ENCODE measurements at places on chromosomes 5 and 9.

GRCh38 chr5:66329078-66329477 lies 185.0 kb downstream of the SREK1 start:
- no peak for DNase-seq

DNA sequence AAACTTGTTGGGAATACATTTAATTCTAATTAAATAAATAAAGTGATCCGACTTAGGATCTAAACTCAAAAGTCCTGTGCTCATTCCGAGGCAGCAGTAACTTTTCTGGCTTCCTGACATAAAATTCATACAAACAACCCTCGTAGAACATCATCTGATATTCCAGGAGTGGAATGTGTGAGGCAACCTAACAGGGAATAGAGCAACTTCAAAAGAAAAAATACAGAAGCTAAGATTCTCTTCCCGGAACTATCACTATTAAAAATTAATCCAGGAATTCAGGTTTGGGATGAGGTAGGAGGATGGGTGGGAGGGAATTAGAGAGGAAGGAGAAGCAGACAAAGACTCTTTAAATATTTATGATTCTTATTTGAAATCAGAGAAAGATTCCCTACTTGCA lies 32.9 kb upstream of the TRIO start:
- DNase-seq, result no peak

- no peak for DNase-seq
Observed at GRCh38 chr5:157554179-157555036, 21.2 kb downstream of the ADAM19 start.

GRCh38 chr5:148952097-148952867 lies 110.6 kb downstream of the SH3TC2 start:
- no peak for DNase-seq

GRCh38 chr9:126844085-126844484 lies 16.4 kb upstream of the ZBTB34 start:
- DNase-seq, result no peak

GRCh38 chr9:105508530-105508929 lies 49.4 kb upstream of the FKTN start:
- no peak for DNase-seq

DNA sequence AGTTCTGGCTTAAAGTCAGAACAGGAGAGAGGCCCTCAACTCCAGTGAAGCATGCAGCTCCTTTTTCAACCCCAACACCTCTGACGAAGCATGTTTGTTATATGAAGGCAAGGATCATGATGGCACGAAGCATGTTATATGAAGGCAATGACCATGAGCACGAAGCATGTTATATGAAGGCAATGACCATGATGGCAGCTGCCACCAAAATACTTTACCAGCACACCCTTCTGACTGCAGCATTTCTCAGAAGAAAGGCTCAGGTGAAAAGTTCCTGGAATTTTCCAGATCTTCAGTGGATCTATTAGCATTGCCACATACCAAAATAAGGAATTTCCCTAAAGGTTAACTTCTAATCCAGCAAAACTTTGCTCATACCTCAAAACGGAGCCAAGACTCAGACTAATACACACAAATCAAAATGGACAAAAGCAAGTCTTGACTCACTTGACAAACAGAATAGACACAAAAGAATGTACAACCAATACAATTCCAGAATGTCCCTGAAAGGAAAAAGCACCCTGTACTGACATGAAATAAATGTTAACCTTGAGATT lies 217.4 kb downstream of the FANCC start:
- no peak for DNase-seq

DNA sequence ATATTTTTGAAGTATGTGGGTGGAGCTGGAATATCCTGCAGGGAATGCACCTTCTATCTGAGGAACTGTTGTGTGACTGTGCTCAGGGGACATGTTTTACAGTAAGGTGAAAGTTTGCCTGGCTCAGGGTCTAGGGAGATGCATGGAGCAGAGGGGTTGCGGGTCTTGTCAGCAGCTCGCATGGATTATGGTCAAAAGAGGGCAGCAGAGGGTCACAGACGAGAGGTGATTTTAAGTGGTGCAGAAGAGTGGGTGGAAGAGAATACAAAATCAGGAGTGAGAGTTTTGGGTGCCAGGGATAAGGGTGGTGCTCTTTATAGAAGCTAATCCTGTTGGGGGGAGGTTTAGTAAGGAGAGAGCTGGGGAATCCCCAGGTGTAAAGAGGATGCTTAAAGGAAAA lies 53.5 kb upstream of the GRIN3A start:
- DNase-seq, result no peak

GRCh38 chr9:121840838-121841760 lies 189.7 kb downstream of the DAB2IP start:
- peak; percentile 12 for DNase-seq

DNA sequence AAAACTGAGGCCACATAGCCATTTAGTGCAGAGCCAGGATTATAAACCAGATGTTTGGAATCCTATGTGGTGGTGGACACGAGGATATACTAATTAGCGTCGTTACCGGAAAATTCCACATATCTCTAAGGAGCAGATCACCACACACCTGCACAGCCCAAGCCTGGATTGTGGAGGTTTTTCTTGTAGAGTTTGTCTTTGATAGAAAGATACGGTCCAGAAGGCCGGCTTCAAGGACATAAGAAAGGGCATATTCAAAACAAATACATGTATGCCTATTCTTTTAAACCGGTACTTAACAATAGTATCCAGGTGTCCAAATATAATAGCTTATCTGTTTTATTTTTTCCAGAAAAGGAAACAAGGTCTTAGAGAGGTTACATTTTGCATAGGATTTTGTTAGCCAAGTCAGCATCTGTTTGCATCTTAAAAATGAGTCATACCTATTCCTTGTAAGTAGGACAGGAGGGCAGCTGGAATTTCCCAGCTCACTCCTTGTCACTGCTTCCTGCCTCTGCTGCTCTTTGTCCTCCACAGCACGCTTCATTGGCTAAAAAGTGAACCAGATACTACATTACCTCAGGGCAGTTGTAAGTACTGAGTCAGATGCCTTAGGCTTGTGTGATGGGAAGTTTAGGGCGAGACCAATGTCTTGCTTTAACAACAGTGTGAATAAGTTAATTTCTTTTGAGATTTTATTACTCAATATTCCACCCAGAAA lies 3.6 kb downstream of the TMC1 start:
- DNase-seq, result peak; percentile 86

DNA sequence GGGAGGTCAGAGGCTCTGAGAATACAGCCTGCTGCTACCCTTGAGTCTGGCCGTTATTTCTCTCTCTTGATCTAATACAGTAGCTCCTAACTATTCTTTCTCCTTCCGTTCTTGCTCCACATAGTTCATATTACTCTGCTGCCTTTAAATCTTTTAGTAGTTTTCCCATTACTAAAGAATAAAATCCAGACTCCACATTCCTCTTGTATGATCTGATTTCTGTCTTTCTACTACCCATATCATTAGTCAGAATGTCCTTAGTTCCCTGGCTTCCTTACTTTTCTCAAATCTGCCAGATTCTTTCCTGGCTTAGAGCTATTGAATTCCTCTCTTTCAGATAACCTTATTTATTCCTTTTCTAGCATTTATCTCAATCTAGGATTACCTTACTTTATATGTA lies 40.0 kb downstream of the MARCHF6 start:
- no peak for DNase-seq

Data from adrenal gland (tissue), 19 donors.